ENCODE measurements at places on chromosomes 4 and X.

DNA sequence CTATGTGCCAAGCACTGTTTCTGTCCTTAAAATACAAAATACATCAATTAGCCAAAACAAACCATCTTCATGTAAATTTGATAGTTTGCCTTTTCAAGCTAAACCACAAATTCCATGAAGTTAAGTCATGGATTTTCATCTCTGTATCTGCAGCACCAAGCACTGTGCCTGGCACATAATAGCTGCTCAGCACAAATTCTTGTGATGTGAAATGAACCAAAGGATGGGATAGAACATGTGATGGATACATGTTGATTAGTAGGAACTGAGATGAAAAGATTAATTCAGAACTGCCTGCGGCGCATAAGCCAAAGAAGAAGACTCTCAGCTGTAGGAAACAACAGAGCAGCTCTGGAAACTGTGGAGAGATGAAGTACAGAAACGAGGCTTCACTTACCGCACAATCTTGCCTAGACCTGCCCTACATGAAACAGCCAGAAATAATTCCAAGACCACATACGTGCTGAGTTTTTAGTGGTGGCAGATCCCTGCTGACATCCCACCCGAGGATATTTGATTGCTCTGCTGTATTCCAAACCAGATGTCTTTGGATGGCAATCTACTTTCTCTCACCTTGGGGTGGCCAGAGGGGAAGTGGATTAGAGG, 40.9 kb upstream of the DCLK2 start:
- no peak for DNase-seq

DNA sequence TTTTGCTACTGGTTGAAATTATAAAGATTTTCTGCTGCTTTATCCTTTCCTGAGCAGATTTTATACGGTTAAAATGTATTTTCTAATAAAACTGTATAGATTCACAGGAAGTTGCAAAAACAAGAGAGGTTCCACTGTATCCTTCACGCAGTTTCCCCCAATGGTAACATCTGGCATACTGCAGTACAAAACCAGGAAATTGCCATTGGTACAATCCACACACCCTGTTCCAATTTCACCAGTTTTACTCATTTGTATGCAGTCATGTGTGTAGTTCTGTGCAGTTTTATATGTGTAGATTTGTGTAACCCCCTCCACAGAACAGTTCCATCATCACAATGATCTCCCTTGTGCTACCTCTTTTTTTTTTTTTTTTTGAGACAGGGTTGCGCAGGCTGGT, 20.0 kb downstream of the DDX3X start:
- DNase-seq = no peak

GRCh38 chr4:165692082-165692481, 181.0 kb upstream of the TLL1 start:
- no peak for DNase-seq

DNA sequence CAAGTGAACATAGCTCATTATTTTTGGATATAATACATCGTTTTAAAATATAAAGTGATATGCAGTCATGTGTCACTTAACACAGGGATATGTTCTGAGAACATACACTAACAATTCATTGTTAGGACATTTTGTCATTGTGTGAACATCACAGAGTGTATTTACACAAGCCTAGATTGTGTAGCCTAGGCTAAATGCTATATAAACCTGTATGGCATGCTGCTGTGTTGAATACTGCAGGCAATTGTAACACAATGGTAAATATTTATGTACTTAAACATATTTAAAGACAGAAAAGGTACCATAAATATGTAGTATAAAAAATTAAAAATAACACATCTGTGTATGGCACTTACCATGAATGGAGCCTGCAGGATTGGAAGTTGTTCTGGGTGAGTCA, 44.9 kb upstream of the GPRIN3 start:
- DNase-seq = no peak

DNA sequence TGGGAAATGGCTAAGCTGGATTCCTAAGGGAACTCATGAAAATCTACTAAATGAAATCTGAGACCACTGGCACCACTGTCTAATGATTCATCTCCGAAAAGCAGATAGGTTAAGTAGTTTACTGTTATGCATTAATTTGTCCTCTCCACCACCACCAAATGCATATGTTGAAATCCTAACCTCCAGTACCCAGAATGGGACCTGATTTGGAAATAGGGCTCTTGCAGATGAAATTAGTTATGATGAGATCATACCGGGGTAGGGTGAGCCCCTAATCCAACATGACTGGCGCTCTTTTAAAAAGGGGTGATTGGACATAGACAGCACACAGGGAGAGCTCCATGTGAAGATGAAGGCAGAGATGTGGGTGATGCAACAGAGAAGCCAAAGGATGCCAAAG, 124.9 kb upstream of the GUCY1A1 start:
- no peak for DNase-seq

Measured in stromal cell of bone marrow (primary cell).